ENCODE measurements at places on chromosomes 3 and 15.

DNA sequence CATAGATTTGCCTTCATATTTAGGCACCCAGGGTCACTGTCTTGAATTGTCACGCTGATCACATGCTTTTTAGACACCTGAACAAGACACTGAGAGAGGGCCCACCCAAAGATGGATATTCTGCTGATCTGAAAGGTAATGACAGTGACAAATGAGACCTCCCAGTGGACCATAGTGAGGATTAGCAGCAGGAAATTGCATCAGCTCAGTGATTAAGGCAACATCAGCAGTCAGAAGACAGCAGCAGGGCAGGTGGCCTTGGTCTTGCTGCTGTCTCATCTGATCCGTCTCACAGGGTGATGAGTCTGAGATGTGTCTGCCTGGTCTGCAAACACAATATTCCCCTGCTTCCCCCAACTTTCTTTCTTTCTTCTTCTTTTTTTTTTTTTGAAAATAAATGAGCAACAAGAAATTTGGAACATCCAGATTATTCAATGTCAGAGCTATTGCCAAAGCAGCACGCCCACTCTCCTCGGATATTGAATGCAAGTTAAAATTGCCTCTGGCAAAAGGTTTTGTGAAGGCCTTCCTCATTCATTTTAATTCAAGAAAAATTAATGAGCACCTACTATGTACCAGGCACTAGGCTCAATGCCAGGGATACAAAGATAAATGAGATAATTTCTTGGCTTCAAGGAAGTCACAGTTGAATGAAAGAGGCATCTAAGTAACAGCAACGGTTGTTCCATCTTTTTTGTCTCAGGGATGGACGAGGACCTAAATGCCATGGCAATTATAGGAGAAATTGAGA lies 14.1 kb downstream of the OTOL1 start:
- DNase-seq = no peak

DNA sequence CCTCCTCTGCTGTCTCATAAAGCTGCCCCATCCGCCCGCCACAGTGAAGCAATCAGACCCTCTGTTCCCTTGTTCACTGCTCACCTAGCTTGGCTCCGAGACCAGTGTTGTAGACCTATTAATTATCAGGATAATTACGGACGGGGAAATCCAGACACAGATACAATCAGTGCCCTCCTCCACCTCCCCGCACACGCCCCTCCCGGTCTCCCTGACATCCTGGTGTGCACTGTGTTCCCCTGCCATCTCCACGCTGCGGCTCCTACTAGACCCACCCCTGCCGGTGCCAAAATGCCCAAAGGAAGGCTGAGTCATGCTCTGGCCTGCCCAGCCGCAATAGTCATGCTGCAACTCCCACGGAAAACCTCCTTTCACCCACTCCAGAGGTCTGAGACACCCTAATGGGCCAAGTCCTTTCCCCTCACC lies 277.3 kb upstream of the TLE3 start:
- DNase-seq = no peak

DNA sequence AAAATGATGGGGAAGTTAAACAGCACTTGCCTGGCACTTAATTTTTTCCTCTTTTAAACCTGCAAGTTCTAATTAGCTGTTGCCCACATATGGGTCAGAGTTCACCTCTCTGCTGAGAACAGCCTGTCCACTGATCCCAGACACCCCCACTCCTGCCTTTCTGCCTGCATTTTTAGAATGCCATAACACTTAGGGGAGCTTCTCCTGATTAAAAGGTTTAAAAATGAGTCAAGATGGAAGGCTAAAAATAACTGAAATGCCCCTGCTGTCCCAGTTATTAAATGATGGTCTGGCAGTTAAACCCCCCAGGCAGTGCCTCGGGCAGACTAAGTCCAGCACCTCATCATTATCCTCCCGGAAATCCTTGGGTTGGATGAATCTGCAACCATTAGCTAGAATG lies 913.6 kb upstream of the ARPP21 start:
- DNase-seq = no peak

DNA sequence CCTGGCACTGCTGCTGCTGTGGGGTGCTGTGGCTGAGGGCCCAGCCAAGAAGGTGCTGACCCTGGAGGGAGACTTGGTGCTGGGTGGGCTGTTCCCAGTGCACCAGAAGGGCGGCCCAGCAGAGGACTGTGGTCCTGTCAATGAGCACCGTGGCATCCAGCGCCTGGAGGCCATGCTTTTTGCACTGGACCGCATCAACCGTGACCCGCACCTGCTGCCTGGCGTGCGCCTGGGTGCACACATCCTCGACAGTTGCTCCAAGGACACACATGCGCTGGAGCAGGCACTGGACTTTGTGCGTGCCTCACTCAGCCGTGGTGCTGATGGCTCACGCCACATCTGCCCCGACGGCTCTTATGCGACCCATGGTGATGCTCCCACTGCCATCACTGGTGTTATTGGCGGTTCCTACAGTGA lies 2.1 kb downstream of the GRM2 start:
- DNase-seq = no peak

DNA sequence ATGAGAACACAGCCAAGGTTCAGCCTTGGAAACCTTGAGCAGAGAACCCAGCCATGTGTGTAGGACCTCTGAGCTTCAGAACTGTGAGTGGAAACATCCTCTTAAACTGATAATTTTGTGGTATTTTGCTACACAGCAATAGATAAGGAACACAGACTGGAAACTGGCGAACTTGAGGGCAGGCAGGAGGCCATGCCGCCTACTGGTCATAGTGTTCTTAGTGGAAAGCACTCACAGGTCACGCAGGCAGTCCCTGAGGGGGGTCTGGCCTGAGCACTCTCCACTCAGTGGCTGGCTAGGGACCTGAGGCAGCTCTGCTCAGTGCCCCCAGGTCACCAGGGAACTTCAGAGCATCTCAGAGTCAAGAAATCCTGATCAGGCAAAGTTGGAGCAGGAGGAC lies 9.7 kb upstream of the XIRP1 start:
- no peak for DNase-seq

DNA sequence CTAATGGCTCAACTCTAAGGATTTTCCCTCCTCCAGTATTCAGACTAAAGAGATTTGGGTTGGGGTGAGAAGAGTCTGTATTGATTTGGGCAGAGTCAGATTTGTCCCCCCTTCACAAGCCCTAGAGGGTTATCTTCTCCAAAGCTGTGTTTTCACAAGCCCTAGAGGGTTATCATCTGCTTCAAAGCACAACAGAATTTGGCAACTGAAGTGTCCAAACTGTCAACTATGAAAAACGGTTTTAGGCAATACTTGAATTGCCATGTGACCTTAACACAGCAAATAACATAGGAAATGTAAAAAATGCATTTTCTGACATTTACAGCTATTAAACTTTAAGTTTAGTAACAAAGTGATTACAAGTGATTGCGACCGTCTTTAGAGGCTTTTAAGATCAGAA lies 119.9 kb downstream of the IMPG2 start:
- no peak for DNase-seq

DNA sequence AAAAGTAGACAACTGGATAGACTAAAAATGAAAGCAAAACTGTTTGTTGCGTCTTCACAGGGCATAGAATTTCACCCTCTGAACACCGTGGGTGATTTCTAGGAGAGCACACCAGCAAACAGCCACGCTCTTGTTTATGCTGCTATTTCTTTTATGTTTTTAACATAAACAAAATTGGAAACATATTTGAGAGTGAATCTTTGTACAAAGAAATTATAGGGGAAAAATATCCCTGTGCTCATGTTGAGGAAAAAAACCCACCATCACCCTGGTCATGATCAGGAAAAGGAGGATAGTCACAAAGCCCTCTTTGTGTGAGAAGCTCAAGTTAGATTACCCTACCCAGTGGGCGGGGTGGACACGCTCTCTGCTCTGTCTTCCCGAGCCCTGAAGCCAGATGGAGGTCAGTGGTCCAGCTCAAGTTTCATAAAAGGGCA lies 313.3 kb downstream of the SATB1 start:
- no peak for DNase-seq

GRCh38 chr3:52833202-52833601 lies 1.6 kb downstream of the MUSTN1 start:
- DNase-seq = no peak

- DNase-seq = no peak
Observed at GRCh38 chr3:182436547-182436946, 356.8 kb upstream of the ATP11B start.

- DNase-seq = no peak
Observed at GRCh38 chr15:31311735-31312619, 14.7 kb upstream of the KLF13 start.

- DNase-seq = no peak
Observed at GRCh38 chr3:66702126-66702525, 201.3 kb upstream of the LRIG1 start.

- no peak for DNase-seq
Observed at GRCh38 chr3:56800832-56801661, 702 bp downstream of the ARHGEF3 start.

DNA sequence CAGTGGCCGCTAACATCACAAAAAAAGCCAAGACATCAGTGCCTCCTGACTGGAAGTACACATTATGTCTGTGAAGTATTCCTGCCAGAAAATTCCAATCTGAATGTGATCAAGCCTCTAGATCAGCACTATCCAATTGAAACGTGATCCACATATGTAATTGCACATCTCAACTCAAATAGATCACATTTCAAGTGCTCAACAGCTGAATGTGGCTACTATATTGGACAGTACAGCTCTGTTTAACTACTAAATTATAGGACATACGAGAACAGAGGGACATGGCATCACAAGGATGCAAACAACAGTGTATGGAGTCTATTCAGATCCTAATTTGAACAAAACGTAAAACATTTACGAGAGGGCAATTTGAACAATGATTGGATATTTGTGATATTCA lies 542 bp upstream of the UBAP1L start:
- DNase-seq = no peak

DNA sequence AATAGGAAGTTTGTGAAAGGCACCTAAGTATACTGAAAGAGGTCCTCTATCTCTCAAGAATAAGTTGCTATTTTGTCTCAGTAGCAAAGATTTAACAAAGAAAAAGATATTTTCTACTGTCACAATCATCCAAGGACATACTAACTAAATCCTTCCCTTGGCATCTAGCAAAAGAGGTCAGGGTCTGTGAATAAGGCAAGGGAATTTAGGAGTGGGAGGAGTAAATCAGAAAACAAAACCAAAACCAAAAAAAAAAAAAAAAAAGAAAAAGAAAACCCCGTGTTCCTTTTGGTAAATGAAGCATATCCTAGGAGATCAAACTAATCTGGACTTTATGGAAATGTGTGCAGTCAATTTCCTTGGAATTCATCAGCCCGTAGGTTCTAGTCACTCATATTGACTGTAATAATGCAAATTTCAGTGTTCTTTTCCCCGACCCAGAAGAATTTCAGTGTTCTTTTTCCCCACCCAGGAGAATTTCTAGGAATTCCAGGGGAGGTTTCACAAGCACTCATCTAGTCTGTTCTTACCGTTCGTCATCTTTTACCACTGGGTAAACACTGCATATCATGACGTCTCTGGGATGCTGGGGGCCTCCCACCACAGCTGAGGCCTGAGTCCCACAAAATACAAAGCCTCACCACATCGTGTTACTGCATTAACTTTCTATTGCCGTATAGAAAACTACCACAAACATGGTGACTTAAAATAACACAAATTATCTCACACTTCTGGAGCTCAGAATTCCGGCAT lies 113.8 kb upstream of the CCDC54 start:
- DNase-seq = no peak

DNA sequence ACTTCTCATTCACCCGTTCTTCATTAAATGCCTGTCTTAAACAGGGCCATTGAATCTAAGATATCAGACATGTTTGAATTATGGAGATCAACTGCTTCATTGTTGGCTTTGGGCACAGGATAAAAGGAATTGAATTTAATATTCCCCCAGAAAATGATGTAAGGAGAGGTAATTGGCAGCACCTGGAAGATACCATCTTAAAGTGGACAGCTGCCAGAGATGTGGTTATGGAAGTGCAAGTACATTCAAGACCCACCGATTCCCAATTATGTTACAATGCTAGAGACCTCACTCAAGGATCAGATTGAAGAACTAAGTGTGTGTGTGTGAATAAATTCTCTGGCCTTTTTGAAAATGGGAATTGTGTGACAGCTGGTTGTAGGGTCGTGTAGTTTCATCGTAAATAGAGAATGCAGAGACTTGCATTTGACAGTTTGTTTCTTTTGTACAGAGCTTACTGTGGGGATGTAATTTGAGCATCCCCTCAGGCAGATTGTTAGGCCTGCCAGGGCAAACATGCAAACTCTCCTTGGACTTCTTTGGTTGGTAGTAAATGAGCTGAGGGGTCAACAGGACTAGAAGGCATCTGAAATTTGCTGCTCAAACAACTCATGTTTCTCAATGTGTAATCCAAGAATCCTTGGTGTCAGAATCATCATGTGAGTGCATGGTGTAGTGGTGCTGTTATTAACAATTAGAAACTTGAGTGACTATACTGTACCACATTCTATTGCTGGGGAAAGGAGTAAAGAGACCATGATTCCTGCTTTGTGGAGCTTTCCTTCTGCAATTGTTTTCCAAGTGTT lies 359.2 kb upstream of the THRB start:
- no peak for DNase-seq

- no peak for DNase-seq
Observed at GRCh38 chr3:101377796-101378195, 57.4 kb upstream of the IMPG2 start.

GRCh38 chr15:98077186-98077585 lies 116.7 kb downstream of the ARRDC4 start:
- DNase-seq = peak; percentile 15

DNA sequence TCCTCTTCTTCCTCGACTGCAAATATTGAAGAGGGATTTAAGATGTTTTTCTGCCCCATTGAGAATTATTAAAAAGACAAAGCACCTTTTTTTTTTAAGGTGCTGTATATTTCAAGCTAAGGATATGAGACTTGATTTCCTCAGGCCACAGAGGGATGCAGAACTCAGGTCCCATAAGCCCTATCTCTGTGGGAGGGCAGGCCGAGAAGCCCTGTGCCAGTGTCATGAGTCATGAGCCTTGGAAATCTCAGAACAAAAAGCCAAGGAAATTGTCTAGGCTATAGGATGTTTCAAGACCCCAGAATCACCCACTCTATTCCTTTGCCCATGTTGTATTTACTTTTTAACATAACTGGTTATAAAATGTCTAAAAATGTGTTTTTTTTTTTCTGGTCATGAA lies 7.3 kb downstream of the ESYT3 start:
- no peak for DNase-seq

- DNase-seq = no peak
Observed at GRCh38 chr15:74269362-74270035, 33.4 kb downstream of the CCDC33 start.

GRCh38 chr3:63043631-63044030 lies 168.4 kb upstream of the CADPS start:
- no peak for DNase-seq

All from nucleus accumbens (tissue), 56 donors.